NCI-H69 (cell line): ENCODE measurements at places on chromosomes 3 and 15.

DNA sequence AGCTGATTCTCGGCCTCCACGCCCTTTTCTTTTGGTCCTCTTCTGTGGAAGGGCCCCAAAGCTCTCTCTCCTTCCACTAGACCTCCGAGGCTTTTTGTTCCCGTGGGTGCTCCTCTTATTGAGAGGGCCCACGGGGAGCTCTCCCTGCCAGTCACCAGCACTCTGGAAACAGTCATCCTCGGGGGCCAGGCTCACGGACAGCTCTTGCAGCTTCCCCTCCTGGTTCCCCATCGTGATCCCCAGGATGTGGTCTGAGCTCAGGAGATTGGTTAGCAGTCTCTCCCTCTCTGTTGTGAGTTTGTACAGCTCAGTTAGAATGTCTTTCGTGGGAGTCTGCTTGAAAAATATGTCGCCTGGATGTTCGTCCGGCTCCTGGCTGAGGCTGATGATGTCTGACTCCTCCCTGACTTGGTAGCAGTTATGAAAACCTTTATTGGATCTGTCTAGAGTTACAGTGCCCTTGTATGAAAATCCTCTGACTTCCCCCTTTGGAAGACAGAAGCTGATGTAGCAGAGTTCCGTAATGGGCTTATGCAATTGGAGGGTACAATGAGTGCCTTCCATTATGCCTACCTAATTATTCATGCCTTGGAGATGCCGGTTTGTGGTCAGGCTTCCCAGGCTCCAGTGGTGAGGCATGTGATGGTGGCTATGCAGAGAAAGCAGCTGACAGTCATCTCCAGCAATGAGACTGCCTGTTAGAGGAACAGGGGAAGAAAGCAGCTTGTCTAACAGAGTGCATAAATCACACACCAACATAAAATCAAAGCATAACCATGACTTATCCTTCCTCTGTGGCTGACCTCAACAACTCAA, 40.0 kb downstream of the FMN1 start:
- no peak for DNase-seq

DNA sequence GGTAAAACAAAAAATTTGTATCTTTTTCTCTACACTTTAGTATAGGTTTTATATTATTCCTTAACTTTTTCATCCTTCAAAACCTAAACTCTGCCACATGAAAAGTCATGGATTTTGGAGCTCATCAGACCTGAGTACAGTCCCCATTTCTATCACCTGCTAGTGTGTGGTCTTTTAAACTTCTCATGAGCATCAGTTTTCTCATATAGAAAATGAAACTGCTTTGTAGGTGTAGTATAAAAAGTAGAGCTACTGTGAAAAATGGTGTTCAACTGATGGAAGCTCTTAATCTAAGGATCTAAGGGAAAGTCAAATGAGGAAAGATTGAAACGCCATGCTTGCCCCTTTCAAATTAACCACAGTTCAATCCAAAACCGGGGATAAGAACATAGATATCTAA, 686.5 kb downstream of the MECOM start:
- no peak for DNase-seq

DNA sequence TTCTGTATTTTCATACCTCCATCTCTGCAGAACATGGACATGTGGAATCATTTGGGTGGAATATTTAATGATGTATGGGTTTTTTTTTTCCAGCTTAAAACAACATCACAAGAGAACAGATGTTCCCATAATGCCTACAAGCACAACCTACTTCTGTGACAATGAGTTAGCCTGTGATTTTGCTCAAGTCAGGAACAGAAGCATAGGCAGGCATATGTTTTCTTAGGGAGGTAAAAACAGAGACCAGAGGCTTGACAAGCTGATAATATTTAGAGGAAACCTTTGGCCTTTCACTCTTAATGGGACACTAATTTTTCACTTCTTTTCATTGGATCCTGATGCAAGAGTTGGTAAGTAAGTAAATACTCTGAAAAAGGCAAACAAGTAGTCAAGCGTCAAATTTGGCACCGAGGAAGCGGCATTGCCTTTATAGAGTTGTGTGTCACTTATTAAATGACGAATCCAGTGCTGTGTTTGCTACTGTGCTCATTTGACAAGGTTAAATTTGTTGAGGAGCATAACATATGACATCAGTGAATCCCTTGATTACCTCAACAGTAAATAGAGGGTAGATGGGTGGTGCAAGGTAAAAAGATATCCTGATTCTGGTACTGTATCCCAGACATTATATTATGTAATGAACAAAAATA, 66.7 kb upstream of the RBMS3 start:
- DNase-seq, result no peak

GRCh38 chr3:118292841-118293240, 741.8 kb downstream of the IGSF11 start:
- no peak for DNase-seq

- DNase-seq, result no peak
Measured at GRCh38 chr3:107347751-107348150, 29.5 kb upstream of the CCDC54 start.

DNA sequence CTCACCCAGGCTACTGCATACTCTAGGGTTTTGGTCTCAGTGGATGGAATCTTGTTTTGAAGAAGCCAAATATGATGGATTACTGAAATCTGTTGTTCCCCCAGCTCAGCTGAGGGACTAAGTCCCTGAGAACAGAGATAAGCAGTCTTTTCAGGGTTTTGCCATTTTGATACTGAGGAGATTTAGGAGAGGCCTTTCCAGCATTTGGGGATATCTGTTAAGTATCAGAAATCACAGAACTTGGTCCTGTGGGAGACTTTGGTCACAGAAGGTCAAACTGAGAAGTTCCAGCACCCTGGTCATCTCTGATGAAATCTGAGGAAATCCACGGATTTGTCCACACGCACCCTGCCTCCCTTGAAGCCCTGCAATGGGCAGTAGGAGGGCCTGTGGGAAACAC, 181.0 kb upstream of the GADL1 start:
- DNase-seq, result no peak

- DNase-seq, result no peak
Measured at GRCh38 chr3:73581134-73581846, 43.5 kb downstream of the PDZRN3 start.
